ENCODE measurements at places on chromosomes 12 and 14. TPM values are rescaled to one million over a fixed set of nuclear protein-coding genes. Genes with fewer than 3 reads are reported as not detected.
A peak's percentile ranks its signal among the peaks of the same experiment; 100 is the strongest.

- H3K27ac ChIP-seq = peak overlapping the region; percentile 93
- no peak for DNase-seq
- peaks cover 61% of the 10 kb centered on the region for H3K36me3 ChIP-seq
Measured at GRCh38 chr12:14950982-14951746, 10.2 kb downstream of the ARHGDIB start.

GRCh38 chr12:116537101-116537904 is 21.9 kb upstream of the MAP1LC3B2 start:
- no peaks in the 10 kb centered on the region for H3K36me3 ChIP-seq
- H3K27ac ChIP-seq = no peak overlapping the region
- H3K27me3 ChIP-seq = 0 out of 2 replicates have a peak, but pooled peaks cover 2% of the 10 kb centered on the region
- peaks cover 18% of the 10 kb centered on the region for H3K4me1 ChIP-seq
- H3K4me3 ChIP-seq = no peak overlapping the region

DNA sequence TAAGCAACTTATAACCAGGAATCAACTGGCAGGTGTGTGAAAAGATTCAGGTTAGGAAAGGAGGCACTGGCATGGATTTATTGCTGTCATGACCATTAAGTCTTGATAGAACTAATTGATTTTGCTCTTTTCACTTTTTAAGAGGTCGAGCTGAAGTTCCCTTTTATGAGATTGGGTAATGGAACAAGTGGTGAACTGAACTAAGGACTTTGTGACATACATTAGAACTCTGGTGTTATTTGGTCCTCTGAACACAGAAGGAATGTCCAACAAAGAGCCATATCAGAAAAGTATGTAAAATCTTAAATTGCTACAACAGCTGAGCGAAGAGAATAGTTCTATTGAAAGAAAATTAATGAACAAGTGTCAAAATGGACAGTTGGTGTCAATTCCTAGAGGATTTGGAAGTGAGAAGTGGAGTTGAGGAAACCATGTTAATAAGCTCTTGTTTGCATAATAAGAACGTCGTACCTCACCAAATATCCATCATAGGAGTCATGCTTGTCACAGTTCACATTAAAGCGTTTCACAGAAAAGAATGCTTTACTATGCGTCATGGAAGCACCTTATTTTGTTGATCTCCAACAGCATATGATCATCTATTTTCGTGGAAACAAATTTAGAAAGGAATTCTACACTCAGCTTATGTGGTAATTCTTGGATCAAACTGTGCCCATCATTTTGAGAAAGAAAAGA is 8.4 kb upstream of the MYF6 start:
- no peak for DNase-seq
- no peaks in the 10 kb centered on the region for H3K36me3 ChIP-seq
- H3K27me3 ChIP-seq = no peaks in the 10 kb centered on the region
- H3K27ac ChIP-seq = no peak overlapping the region
- peaks cover 7% of the 10 kb centered on the region for H3K4me1 ChIP-seq
- no peak overlapping the region for H3K4me3 ChIP-seq

DNA sequence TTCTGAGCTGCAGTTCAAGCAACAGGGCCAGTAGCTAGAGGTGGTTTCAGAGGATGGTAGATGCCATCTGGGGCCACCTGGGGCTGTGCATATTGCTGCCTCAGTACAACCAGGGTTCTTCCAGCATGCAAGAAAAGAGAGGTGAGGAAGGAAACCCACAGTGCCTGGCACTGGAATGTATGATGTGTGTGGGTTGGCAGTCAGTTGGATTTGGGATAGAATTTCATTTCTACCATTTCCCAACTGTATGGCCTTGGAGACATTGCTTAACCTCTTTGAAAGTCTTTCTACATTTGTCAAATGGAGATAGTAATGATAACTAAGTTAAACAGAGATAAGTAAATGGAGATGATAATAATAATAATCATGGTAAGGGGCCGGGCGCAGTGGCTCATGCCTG is 10.2 kb upstream of the LRRC10 start:
- H3K27ac ChIP-seq = no peak overlapping the region
- DNase-seq = no peak
- H3K27me3 ChIP-seq = no peaks in the 10 kb centered on the region
- H3K4me1 ChIP-seq = no peaks in the 10 kb centered on the region
- no peaks in the 10 kb centered on the region for H3K36me3 ChIP-seq
- H3K4me3 ChIP-seq = no peak overlapping the region

DNA sequence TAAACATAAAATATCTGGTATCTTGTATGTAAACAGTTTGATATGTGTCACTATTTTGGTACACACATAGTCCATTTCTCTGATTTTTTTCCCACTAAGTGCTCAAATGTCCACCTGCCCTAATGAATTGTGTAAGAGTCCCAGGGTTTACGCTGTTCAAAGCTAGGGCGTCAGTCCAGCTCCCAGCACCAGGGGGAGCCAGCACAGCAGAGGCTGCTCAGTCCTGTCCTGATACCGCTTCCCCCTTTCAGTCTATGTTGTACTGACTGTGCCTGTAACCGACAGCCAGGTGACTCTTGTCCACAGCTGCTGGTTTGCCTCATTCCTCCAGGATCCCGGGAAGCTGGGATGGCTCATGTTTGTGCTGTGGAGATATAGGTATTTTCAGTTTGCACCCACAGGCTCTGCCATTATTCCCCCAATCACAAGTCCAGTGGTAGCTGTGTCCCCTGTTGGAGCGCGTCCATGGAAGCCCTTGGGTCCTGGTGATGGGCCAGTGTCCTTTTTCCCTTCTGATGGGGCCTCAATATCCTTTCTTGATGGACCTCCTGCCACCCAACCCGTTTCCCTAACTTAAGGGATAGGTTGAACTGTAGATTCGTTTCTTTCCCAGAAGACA is 242.0 kb downstream of the NEDD1 start:
- no peaks in the 10 kb centered on the region for H3K27me3 ChIP-seq
- H3K27ac ChIP-seq = no peak overlapping the region
- DNase-seq = peak; percentile 91
- H3K4me3 ChIP-seq = no peak overlapping the region

DNA sequence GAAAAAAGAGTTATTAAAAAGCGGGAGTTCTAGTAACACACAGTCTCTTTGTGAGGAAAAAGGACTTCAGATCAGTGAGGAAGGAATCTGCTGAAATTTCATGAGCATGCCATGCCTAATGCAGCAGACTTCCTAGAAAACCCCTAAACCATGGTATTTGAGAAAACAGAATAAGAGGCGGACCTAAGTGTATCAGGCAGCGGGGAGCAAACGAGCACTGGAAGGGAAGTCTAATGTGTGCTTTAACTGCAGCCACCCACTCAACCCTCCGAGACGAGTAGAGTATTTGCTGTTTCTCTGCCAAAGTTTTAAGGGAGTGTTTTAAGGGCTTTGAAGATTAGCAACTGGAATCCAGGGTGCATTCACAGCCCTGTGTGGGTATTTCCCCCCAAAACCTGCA is 36.5 kb downstream of the ACADS start:
- no peak overlapping the region for H3K27ac ChIP-seq
- peaks cover 18% of the 10 kb centered on the region for H3K4me1 ChIP-seq
- no peak overlapping the region for H3K4me3 ChIP-seq
- H3K36me3 ChIP-seq = no peaks in the 10 kb centered on the region
- no peaks in the 10 kb centered on the region for H3K27me3 ChIP-seq

DNA sequence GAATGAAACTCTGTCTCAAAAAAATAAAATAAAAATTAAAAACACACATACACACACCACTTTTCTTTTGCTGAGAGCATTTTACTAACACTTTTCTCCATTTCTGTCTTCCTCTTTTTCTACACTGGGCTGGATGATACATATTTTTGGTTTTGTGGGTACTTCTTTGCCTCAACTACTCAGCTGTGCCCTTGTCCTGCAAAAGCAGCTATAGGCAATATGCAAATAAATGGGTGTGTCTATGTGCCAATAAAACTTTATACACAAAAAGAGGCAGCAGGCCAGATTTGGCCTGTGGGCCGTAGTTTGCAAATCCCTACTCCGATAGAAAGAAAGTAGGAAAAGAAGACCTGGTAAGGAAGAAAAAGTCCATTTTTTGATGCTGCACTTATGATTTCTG is 6.5 kb downstream of the CLMN start:
- H3K36me3 ChIP-seq = peaks cover 11% of the 10 kb centered on the region
- peak; percentile 74 for DNase-seq
- no peaks in the 10 kb centered on the region for H3K27me3 ChIP-seq
- H3K27ac ChIP-seq = peak overlapping the region; percentile 86

GRCh38 chr12:94498073-94498472 is 38.4 kb upstream of the CEP83 start:
- no peaks in the 10 kb centered on the region for H3K36me3 ChIP-seq
- H3K27me3 ChIP-seq = no peaks in the 10 kb centered on the region
- H3K4me1 ChIP-seq = no peaks in the 10 kb centered on the region
- no peak for DNase-seq
- no peak overlapping the region for H3K27ac ChIP-seq

DNA sequence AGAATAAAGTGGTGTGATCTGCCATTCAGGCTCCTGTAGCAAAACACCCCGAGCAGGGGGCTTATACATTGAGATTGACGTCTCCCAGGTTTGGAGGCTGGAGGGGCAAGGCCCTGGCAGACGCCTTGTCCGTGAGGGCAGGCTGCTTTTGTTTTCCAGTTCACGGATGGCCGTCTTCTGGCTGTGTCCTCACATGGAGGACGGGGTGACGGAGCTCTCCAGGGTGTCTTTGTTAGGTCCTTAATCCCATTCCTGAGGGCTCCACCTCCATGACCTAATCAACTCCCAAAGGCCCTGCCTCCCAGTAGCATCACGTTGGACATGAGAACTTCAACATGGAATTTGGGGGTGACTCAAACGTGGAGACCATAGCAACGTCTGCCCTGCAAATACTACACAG is 147.7 kb downstream of the KIF26A start:
- H3K36me3 ChIP-seq = no peaks in the 10 kb centered on the region
- no peak for DNase-seq
- no peak overlapping the region for H3K4me3 ChIP-seq

DNA sequence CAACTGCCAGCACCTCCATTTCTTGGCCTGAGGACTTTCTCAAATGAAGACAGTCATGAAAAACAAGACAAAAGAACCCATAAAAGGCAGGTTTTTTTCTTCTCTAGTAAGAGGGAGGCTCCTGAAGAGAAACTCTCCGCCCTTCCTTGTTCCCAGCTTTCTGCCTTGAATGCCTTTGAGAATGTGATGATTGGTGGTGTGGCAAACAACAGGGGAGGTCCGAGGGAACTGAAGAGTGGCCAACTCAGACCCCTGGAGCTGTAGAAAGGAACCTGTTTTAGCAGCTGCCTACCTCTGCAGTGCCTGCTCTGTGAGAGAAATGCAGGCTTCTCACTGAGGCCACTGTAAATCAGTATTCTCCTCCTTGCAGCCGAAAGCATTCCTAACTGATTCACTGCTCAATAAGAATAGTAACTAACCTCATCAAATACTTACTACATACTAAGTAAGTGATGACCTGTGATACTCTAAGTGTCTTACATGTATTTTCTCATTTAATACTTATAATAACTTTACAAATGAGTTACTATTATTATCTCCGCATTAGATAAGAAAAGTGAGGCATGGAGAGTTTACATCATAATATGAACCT is 16.7 kb upstream of the ERC1 start:
- no peaks in the 10 kb centered on the region for H3K36me3 ChIP-seq
- no peaks in the 10 kb centered on the region for H3K27me3 ChIP-seq
- no peak overlapping the region for H3K27ac ChIP-seq
- no peak for DNase-seq
- H3K4me3 ChIP-seq = no peak overlapping the region

- no peak for DNase-seq
- peaks cover 31% of the 10 kb centered on the region for H3K4me1 ChIP-seq
- H3K4me3 ChIP-seq = no peak overlapping the region
Measured at GRCh38 chr12:25262389-25263074, 11.8 kb upstream of the KRAS start.

LHX5 gene
- total RNA-seq = not detected

SMIM41 gene
- total RNA-seq = 0.75 TPM

AQP6 gene
- total RNA-seq = 0.79 TPM

HSP90AA1 gene
- total RNA-seq = 354 TPM

TAS2R13 gene
- total RNA-seq = 8.9 TPM

KRT2 gene
- total RNA-seq = not detected

AICDA gene
- 6.3 TPM for total RNA-seq

LTBP2 gene
- total RNA-seq = not detected

ARHGEF40 gene
- total RNA-seq = 2.2 TPM

PDZRN4 gene
- 3.6 TPM for total RNA-seq
